ENCODE measurements at places on chromosomes 1 and 21.
A peak's percentile ranks its signal among the peaks of the same experiment; 100 is the strongest.

DNA sequence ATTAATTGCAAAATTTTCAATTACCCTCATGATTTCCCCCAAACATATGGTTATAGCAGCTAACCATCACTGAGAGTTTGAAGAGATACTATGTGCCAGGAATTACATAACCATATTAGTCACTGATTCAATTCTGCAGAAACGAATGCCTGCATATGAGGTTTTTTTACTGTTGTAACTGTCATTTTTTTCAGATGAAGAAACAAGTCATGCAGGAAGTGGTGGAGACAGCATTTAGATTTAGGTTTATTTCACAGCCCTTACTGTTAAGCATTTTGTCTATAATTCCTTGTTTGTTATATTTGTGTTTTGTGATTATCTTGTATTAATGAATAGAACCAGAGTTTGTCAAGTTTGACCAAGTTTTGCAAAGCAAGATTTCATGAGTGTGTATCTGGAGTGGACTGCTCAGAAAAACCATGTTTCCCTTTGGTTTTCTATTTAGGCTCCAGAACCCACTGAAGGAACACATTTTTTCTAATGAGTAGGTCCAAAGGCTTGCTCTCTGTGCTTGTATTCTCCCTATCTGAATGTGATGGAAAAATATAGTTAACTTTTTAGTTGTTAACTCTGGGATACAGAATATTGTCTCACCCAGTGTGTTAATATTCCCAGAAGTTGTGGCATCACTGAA is 308.5 kb upstream of the ADAMTS5 start:
- peak; percentile 91 for DNase-seq

DNA sequence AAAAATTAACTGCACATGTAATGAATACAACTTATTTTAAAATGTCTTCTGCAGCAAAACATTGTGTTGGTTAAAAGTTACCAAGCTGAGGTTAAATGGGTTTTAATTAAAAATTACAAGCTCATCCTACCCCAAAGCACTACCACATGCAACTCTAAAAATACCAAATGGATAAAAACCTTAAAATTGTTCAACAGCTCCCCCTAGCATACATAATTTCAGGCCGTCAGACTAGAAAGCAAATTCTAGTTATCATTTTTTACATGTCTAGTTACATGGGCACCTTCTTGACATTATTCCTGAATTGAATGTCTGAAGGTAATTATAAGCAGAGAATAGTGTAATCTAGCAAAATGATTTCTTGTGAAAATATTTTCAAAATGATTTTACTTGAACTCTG is 176.5 kb downstream of the C1orf21 start:
- DNase-seq: peak; percentile 37

- no peak for DNase-seq
These were observed 2.2 kb downstream of the PIGV start for GRCh38 chr1:26789931-26790330.

- DNase-seq: peak; percentile 45
These were observed 163.6 kb downstream of the ST6GALNAC3 start for GRCh38 chr1:76238094-76238628.

DNA sequence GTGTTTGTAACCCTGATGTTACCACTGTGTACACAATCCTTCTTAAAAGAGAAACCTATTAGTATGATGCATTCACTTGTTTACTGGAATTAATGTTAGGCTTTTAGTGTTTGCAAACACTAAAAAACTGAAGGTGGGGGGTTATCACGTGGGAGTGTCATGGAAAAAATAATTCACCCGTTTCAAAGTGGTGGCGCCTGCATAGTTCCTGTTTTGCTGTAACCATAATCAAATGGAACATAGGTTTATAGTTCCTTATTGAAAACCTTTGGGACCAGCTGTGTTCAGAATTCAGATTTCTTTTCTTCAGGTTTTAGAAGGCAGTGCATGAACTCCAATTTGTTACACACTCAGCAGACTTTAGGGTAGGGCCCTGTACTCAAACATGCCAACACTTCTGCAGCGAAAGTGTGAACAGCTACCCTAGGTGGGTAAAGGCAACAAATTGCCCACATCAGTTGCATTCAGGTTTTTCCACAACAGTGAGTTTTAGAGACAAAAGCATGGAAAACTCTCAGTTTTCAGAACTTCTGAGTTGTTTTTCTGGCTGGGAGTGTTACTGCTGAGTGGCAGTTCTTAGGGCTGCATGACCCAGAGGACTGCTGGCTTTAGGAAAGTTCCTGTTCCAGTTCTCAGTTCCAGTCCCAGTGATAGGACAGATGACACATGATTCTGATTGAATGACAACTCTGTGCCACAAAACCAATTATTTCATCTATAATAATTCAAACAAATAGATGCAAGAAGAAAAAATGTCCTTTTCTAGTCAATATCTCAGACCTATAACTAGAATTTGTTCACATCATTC is 29.1 kb upstream of the IVNS1ABP start:
- no peak for DNase-seq

GRCh38 chr1:39835935-39836594 is 47.2 kb downstream of the TRIT1 start:
- no peak for DNase-seq

- DNase-seq: no peak
These were observed 10.9 kb downstream of the YARS1 start for GRCh38 chr1:32806290-32806689.

DNA sequence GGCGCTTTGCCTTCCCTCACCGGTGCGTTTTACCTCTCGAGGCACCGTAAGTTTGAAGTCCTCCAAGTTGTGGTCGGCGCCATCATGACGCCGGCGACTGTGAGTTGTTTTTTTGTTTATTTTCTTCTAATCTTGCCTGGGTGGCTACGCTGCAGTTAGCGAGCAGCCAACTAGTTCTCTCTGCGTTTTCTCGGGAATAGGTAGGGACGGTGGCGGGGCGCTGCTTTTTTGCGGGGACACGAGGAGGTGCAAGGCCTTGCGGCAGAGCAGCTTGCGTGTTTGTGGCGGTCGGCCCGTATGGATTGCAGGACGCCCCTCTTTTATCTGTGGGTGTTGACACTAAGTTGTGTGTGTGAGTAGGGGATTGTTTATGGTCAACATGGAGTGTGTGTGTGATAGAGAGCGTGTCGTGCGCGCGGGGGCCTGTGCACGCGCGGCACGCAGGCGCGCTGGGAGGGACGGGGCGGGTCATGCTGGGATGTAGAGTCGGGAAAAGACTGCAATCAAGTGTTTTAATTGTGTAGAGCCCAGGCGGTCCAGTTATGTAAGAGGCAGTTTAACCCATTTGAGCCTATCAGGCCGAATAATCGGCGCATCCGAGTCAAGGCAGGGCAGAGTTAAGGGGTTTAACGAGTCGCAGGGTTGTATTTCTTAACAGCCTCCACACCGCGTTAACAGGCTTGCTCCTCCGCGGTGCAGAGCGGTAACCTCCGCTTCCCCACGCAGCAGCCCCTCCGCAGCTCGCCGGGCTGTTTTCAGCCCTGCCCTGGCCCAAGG is 1.2 kb upstream of the NEGR1 start:
- DNase-seq: peak; percentile 88

DNA sequence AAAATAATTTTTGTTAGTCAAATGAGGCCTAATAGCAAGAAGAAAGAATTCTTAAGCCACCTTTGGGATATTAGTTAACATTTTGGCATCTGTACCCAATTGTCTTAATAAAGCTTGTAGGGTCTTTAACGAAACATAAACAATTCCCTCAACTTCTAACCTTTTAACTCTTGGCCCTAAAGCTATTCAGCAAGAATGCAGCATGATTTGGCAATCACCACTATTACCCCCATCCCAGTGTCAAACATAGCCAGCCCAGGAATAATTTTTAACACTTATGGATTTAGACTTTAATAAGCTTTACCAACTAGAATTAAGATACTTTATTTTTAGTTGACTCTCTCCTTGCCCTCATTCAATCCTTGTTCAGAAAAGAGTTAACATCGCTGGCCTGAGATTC is 2.5 kb upstream of the SLC16A4 start:
- DNase-seq: no peak

GRCh38 chr1:43243299-43243698 is 26.5 kb upstream of the TMEM125 start:
- no peak for DNase-seq

- DNase-seq: no peak
These were observed 116.6 kb upstream of the IVNS1ABP start for GRCh38 chr1:185433667-185434066.

GRCh38 chr1:241592273-241592958 is 47.8 kb downstream of the CHML start:
- peak; percentile 28 for DNase-seq

Measured in AG10803 (cell line).